ENCODE measurements at places on chromosomes 16 and 17.

- DNase-seq: no peak
Measured at GRCh38 chr16:80273635-80274538, 266.9 kb upstream of the DYNLRB2 start.

GRCh38 chr16:28561557-28562187 lies 8.0 kb downstream of the SGF29 start:
- no peak for DNase-seq

DNA sequence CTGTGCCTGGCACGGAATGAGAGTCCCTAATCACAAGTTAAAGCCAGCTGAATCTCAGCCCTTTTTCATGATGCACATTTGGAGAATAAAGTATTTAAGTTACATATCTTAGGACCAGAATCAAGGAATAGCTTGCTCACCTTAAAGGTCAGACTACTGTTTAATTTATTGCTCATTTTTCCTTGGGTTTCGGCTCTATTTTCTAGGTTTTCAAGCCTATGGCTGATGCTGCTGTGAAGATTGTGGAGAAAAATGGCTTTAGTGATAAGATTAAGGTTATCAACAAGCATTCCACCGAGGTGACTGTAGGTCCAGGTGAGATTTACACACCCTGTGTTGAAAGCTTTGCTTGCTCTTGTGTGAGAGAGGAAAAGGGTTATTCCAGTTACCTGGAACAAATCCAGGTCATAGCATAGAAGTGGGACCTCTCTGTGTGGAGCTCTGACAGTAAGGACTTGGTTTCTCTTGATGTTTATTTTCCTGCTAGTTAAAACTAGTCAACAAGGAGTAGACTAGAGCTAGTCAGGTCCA lies 18.1 kb downstream of the PRMT7 start:
- no peak for DNase-seq

DNA sequence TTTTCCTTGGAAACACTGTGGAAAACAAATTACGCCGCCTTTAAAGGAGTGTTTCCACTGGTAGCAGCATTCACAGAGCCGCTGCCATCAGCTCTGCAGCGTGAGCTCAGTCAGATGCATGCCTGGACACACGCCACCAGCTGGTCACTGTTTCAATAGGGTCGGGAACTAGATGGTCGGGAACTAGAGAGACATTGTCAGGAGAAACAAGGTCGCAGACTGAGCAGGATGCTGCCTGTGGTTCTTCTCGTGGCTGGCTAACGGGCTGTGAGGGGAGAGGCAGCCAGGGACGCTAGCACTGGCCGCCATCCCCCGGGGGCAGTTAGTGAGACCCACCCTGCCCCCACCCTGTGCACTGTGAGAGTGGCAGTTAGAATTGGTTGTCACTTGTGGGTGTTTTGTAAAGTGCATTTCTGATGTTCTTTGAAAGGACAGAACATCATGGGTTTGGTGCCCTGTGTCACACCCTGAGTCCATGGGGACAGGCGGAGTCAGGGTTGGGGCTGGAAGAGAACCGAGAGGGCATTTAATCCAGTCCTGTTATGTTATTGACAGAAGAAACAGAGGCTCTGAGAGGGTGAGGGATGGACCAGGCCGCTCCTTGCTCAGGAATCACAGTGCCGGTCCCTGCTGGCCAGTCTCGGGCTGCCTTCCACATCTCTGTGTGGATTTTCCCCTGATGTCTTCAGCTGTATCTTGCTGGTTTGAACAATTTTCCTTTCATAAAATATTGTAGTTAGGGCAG lies 86.3 kb downstream of the SPECC1 start:
- DNase-seq: peak; percentile 9

- DNase-seq: peak; percentile 83
Measured at GRCh38 chr17:1577182-1577581, 14.6 kb upstream of the PITPNA start.

All from RCC 7860 (cell line).